ENCODE measurements at places on chromosomes 11 and 22. TPM values are rescaled to one million over a fixed set of nuclear protein-coding genes. Genes with fewer than 3 reads are reported as not detected.
A peak's percentile ranks its signal among the peaks of the same experiment; 100 is the strongest.

- no peak for DNase-seq
- peaks cover 58% of the 10 kb centered on the region for H3K4me1 ChIP-seq
- peak overlapping the region; percentile 84 for H3K27ac ChIP-seq
- no peaks in the 10 kb centered on the region for H3K36me3 ChIP-seq
Measured at GRCh38 chr11:63919267-63920125, 2.5 kb upstream of the RCOR2 start.

DNA sequence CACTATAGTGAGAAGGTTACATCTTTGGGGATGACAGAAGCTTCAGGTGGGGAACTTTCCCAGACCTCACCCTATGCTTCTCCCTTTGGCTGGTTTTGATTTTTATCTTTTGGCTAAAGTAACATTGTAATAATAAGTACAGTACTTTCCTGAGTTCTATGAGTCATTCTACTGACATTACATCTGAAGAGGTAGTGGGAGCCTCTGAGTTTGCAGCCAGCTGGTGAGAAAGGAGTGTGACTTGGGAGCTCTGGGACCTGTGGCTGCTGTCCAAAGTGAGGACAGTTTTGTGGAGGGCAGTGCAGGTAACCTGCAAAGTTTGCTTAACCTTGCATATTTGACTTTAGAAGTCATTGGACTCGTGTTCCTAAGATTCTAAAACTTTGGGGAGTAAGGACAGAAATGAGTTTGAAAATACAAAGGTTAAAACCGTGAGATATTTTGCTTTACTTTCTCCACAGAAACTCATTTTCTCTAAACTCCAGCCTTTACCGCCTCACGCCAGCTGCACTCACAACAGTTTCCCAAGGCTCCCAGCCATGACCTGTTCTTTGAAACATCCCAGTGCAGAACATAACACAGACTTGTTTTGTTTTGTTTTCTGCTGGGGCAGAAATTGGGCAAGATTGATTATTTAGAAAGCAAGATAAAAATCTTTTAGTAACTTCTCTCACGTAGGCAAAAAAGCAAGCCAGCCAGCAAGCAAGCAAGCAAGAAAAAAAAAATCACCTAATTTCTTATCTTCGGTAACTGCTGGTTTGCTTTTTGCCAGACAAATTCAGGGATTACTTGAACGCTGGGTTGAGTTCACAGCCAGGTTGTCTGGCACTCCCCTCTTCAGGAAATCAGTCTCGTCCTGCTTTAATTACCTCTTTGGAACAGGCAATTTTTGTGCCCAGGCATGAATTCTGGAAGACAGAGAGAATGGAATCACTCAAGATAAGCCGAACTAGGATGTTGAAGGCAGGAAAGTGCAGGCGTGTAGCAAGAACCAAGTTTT is 478.3 kb upstream of the ISX start:
- H3K4me1 ChIP-seq = no peaks in the 10 kb centered on the region
- DNase-seq = no peak
- no peak overlapping the region for H3K27ac ChIP-seq

GRCh38 chr22:30705710-30706651 is 11.3 kb downstream of the OSBP2 start:
- no peak overlapping the region for H3K27ac ChIP-seq
- no peak for DNase-seq
- H3K36me3 ChIP-seq = no peaks in the 10 kb centered on the region
- no peak overlapping the region for H3K4me3 ChIP-seq
- no peaks in the 10 kb centered on the region for H3K27me3 ChIP-seq

- no peaks in the 10 kb centered on the region for H3K27me3 ChIP-seq
- H3K4me3 ChIP-seq = no peak overlapping the region
- peak overlapping the region; percentile 94 for H3K27ac ChIP-seq
- no peaks in the 10 kb centered on the region for H3K4me1 ChIP-seq
- no peaks in the 10 kb centered on the region for H3K36me3 ChIP-seq
Measured at GRCh38 chr11:12176410-12176809, 66.0 kb downstream of the MICAL2 start.

DNA sequence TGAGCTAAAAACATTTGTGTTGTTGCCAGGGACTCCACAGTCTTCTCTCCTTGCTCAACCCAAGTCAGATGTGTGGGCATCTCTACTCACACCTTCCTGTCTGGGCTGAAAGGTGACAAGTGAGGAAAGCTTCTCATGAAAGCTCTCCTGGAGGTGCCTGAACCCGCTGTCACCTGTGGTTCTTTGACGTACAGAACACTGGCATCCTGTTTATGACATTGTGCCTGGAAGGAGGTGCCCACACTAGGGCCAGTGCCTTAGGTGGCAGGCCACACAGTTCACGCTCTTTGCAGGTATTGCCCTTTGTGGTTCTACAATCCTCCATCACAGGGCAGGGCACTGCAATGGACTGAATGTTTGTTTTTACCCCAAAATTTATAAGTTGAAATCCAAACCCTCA is 108.5 kb downstream of the CD44 start:
- peaks cover 17% of the 10 kb centered on the region for H3K4me1 ChIP-seq
- no peaks in the 10 kb centered on the region for H3K36me3 ChIP-seq
- H3K27me3 ChIP-seq = no peaks in the 10 kb centered on the region
- H3K4me3 ChIP-seq = no peak overlapping the region

DNA sequence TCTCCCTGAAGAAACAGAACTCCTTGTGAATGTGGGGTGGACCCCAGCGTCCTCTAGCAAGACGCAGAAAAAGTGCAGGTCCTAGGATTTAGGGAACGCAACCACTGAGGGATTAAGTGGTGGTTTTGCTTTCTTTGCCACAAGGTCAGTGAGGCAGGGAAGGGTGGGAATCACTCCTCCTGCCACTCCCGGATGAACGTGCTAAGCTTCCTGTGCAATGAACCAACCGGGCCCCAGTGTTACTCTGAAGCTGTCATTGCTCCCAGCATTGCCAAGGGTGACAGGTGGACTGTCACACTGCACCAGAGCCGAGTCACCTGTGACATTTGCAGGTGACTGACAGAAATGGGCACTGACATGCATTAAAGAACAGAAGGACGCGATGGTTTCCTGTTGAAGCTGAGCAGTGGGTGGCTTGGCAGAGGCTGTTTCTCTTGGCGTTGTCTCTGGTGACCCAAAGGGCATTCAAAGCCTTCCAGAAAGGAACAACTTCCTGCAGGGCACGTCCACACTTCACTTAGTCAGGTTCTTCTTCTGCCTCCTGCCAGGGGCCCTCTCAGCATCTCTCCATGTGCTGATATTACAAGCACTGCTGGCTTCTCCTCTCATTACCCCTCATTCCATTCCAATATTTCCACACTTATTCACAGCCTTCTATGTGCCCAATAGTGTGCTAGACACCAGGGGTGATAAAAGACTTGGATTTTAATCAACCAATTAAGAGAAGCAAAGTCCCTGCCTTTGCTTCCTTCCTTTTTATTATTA is 9.7 kb downstream of the KIRREL3 start:
- no peaks in the 10 kb centered on the region for H3K4me1 ChIP-seq
- H3K4me3 ChIP-seq = no peak overlapping the region
- DNase-seq = no peak

GRCh38 chr11:73996161-73996747 is 12.6 kb downstream of the UCP3 start:
- H3K4me3 ChIP-seq = no peak overlapping the region
- no peaks in the 10 kb centered on the region for H3K27me3 ChIP-seq
- H3K4me1 ChIP-seq = no peaks in the 10 kb centered on the region
- peak; percentile 8 for DNase-seq

GRCh38 chr22:42880815-42881214 is 23.7 kb upstream of the ARFGAP3 start:
- no peak overlapping the region for H3K27ac ChIP-seq
- no peaks in the 10 kb centered on the region for H3K27me3 ChIP-seq
- H3K4me3 ChIP-seq = no peak overlapping the region
- peaks cover 93% of the 10 kb centered on the region for H3K36me3 ChIP-seq
- H3K4me1 ChIP-seq = peaks cover 4% of the 10 kb centered on the region

GRCh38 chr11:112302226-112302868 is 41.7 kb upstream of the PLET1 start:
- H3K27ac ChIP-seq = peak overlapping the region; percentile 39
- H3K36me3 ChIP-seq = no peaks in the 10 kb centered on the region
- H3K4me1 ChIP-seq = no peaks in the 10 kb centered on the region
- no peak for DNase-seq
- H3K4me3 ChIP-seq = no peak overlapping the region

GRCh38 chr22:47162865-47163264 is 400.4 kb downstream of the TBC1D22A start:
- no peaks in the 10 kb centered on the region for H3K27me3 ChIP-seq
- no peaks in the 10 kb centered on the region for H3K36me3 ChIP-seq
- DNase-seq = peak; percentile 43
- H3K4me3 ChIP-seq = no peak overlapping the region
- no peak overlapping the region for H3K27ac ChIP-seq

DNA sequence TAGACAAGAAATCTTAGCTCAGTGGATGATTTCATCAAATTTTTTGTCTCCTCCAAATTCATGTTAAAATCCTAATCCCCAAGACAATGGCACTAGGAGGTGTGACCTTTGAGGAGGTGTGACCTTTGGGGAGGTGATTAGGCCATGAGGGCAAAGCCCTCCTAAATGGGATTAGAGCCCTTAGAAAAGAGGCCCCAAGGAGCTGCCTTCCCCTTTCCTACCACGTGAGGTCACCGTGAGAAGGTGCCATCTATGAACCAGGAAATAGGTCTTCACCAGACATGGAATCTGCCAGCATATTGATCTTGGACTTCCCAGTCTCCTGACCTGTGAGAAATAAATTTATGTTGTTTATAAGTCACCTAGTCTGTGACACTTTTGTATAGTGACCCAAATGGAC is 138.7 kb downstream of the TRIM29 start:
- no peaks in the 10 kb centered on the region for H3K27me3 ChIP-seq
- no peak overlapping the region for H3K4me3 ChIP-seq
- H3K27ac ChIP-seq = no peak overlapping the region
- no peak for DNase-seq
- H3K36me3 ChIP-seq = no peaks in the 10 kb centered on the region

DNA sequence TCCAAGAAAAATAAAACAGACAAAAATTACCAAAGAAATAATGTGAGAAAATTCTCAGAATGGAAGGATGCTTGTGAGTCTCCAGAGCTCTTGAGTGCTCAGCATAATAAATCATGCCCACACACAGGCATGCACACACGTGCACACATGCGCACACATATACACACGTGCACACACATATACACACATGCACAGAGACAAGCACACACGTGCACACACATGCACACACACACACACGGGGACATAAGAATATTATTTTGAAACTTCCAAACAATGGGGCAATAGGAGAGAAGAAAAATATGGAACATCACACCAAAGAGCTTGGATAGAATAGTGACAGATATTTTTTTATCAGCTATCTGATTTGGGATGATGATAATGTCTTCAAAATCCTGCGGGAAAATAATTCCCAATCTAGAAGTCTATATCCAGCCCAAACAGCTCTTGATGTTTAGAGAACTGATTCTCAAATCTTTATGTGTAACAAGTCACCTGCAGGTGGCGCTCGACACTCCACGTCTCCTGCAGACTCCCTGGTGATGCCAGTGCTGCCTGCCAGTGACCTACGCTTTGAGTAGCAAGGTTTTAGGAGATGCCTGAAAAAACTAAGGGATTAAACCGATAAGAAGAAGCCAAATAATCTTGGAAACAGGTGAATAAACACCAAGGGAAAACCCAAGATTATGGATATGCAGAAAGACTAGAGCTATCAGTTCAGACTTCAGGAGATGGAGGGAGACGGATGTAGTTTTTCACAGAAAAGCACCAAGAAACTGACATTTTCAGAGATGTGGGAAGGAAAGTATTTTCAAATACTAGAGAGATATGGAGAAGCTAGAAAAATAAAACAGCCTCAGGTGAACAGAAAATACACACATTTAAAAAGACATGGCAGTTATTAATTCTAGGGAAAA is 743.6 kb downstream of the ETS1 start:
- no peaks in the 10 kb centered on the region for H3K27me3 ChIP-seq
- no peaks in the 10 kb centered on the region for H3K4me1 ChIP-seq
- H3K36me3 ChIP-seq = no peaks in the 10 kb centered on the region
- H3K27ac ChIP-seq = no peak overlapping the region

GRCh38 chr22:42070517-42071422 is at the start of gene NAGA:
NAGA (minus strand) TSS chr22:42070812; CDS start chr22:42070297, 515 bp downstream.
- H3K4me1 ChIP-seq = peaks cover 47% of the 10 kb centered on the region
- peak within 1 kb of the TSS; percentile 68 for H3K4me3 ChIP-seq
- peak within 1 kb of the TSS; percentile 90 for H3K27ac ChIP-seq
- peak; percentile 98 for DNase-seq

- no peaks in the 10 kb centered on the region for H3K4me1 ChIP-seq
- H3K27ac ChIP-seq = no peak overlapping the region
- H3K4me3 ChIP-seq = no peak overlapping the region
Measured at GRCh38 chr11:126578021-126578420, 222.5 kb downstream of the ST3GAL4 start.

DNA sequence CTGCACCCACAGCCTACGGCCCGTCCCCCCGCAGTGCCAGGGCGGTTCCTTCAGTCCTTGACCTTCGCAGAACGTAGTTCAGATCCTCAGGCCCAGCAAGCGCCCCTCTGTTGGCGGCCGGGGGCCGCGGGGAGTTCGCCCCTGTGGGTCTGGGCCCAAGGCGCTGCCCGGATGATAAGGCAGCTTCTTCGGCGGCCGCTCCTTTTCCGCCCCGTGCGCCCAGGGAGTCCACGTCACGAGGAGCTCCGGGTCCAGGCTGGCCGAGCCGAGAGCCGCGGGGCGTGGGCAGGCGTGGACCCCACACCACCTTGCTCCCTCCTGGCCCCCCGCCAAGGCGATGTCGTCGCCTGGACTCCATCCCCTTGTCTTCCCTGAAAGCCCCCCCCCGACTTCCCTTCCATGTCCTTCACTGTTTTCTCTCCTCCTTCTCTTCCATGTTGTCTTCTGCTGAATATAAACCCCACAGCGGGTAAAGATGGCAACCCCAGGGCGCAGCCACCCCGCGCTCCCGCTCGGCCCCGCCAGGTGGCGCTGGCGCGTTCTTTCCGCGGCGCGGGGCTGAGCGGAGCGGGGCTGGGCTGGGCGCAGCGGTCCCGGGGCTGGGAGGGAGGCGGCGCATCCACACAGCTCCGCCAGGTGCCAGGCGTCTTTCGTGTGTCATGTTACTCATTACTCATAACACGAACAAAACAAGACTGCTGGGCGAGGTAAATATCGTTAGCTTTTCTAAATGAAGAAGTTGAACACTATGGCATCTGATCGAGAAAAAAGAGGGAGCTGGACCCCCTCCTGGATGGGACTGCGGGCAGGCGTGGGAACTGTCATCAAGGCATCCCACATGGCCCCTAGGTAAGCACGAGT is 321.0 kb downstream of the NTM start:
- no peak overlapping the region for H3K27ac ChIP-seq
- peaks cover 17% of the 10 kb centered on the region for H3K4me1 ChIP-seq
- no peak overlapping the region for H3K4me3 ChIP-seq
- H3K36me3 ChIP-seq = no peaks in the 10 kb centered on the region
- DNase-seq = no peak

GRCh38 chr22:42895087-42895486 is 38.0 kb upstream of the ARFGAP3 start:
- H3K27me3 ChIP-seq = no peaks in the 10 kb centered on the region
- H3K27ac ChIP-seq = no peak overlapping the region
- DNase-seq = no peak
- H3K4me1 ChIP-seq = peaks cover 15% of the 10 kb centered on the region
- H3K4me3 ChIP-seq = no peak overlapping the region

Gene ZNF215
- 3.0 TPM for total RNA-seq

Gene NLRP6
- not detected for total RNA-seq

Gene SLC35C1
- total RNA-seq = 8.6 TPM

Gene PHOX2A
- total RNA-seq = 0.41 TPM

Gene NXPE4
- total RNA-seq = 0.55 TPM

Measured in sigmoid colon (tissue), 7 donors.